ENCODE measurements at places on chromosomes 2 and 18.

DNA sequence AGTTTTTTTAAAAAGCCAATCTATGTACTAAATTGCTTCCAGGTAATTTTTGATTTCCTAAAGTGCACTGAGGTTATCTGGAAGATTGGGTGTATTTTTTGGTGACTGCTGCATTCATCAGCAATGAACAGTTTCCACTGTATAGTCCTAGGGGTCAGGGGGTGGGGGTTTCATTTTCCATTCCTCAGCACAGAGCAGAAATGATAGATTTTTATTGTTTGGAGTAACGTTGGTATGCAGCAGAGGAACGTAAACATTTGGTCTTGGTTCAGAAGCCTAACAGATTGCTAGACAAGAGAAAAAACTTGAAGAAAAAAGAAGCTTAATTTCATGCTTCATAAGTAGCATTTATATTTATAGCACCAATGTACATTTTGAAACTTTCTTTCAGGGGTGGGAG, 54.9 kb downstream of the ZCCHC2 start:
- DNase-seq = no peak

- DNase-seq = no peak
Observed at GRCh38 chr2:235206399-235206798, 254.6 kb downstream of the SH3BP4 start.

DNA sequence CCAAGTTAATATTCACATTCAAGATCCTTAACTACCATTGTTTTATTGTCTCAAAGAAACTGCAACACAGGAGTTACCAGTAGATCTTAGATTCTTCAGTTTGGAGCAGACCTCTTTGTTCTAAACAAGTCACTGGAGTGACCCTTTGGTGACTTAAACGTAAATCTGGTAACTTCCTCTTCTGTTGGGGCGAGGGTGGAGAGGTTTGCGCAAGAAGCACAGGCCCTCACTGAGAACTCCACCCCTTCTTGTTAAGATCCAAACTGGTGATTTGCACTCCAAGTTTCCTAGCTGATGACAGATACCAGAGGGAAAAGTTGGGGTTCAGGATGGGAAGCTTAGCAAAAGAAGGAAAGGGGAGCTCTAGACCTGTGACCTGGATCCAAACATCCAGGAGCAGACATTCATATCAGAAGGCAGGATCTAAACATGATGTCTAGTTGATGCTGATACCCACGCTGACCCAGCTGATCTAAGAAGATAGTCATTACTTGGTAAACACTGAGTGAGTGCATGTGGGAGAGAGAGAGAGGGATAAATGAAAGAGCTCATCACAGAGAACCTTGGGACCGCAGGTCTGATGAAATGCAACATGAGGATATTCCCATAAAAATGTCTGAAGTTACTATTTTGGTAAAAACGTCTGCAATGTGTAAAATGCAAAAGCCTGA, 256.0 kb downstream of the CDH20 start:
- no peak for DNase-seq

GRCh38 chr18:12430137-12430990, 22.6 kb downstream of the PRELID3A start:
- DNase-seq = no peak

DNA sequence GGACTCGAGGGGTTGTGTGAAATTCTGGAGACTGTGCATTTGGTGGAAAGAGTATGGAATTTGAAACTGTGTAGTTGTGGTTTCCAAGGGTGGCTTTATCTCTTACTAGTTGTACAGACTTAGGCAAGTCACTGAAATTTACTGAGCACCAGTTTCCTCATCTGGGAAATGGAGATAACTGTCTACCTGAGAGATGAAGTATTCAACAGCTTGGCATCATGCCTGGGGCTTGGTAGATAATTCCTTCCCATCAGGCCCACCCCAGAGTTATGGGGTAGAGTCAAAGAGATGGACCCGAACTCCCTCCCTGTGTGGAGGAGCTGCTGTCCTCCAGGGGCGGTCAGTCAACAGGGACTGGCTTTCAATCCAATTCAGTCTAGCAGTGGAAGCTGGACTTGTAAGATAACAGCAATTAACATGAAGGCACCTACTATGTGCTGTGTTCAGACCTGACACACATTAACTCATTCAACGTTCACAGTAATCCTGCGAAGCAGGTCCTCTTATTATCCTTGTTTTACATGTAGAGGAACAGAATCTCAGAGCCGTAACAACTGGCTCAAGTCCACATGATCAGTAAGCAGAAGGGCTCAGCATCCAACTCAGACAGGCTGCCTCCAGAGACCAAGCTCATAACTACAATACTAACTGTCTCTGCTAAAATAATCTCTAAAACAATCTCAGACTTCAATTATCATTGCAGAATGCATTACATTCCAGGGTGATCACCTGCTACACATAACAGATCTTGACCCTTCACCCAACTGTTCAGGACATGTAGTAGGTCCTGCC, 432.1 kb downstream of the LPIN1 start:
- no peak for DNase-seq

- no peak for DNase-seq
Observed at GRCh38 chr2:43609290-43609918, 13.6 kb upstream of the THADA start.

DNA sequence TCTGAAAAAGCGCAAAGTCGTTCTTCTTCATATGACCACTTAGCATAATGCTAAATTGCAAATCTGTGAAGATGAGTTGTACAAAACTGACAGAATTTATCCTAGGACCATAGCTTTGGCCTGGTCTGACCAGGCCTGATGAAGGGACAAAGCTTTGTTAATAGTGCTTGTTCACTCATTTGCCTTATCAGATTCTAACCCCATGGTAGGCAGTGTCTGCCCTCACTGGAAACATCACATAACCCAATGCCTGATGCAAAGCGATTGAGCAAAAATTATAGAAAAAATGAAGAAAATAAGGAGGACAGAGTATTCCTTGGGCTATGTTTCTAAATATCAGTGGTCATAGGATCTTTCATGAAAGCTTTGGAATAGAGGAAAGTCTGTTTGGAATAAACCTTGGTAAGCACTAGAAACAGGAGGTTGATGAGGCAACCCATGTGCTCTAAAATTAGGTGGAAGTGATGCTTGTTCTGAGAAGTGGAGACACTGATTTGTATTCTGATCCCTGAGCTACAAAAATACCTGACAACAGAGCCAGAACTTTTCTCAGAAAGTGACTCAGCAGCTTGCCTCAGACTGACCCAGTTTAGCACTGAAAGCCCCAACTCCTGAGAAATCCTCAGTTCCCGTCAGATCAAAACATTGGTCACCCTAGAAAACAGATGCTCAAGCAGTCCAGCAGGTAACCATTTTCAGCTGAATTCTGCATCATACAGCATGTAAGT, 131.4 kb upstream of the MAPRE2 start:
- no peak for DNase-seq

DNA sequence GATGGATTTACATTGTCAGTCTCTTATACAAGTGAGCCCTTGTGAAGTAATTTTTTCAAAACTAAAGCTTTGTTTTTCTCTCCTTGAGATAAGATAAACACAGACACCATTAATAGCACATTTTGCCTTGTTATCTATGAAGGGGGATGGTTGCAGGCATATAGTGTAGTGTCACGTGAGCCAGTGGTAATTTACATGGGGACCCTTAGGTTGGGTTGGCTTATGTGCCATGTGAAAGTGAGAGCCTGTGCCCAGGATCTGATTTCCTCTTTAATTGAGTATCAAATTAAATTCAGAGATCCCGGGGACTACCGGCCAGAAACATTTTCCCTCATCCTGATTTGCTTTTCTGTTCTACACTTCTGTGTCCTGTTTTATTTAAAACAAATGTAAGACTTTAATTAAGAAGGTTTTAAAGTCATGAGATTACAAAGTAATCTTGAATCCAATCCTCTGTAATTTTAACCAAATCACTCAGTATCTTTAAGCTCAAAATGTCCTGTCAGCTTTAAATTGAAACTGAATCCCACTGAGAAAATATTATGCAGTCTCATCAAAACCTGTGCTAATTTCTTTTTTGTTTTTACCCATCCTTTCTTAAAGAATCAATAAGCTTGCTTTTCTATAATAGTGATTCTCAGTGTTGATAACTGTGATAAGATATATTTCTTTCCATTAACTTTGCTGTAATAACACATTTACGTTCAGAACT, 63.8 kb downstream of the PTPRM start:
- DNase-seq = no peak

Measured in activated T-helper 9 cell treated with anti-CD3 and anti-CD28 coated beads, Interleukin-2, amount 50 U/mL, for 16 hours (primary cell).